ENCODE measurements at places on chromosomes 13 and 19.
A peak's percentile ranks its signal among the peaks of the same experiment; 100 is the strongest.

GRCh38 chr13:25375727-25376358, 4.1 kb downstream of the ATP8A2 start:
- no peak for DNase-seq

GRCh38 chr19:45063851-45064801, 12.2 kb downstream of the ZNF296 start:
- DNase-seq = no peak

DNA sequence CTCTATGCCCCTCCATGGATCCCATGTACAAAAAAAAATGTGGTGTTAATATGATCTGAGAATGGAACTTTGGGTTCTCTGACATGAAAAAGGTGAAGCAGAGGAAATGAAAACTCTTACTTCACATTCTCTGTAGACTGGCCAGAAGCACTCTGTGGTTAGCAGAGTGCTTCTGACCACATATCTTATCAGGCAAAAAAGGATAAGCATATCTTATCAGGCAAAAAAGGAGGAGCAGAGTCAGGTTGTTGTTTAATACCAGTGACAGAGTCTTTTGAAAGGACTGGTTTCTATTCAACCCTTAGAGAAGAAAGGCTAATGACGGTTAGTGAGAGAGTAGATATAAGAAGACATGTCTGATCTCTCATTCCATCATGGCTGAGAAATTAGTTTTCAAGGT, 1404.8 kb downstream of the SLITRK1 start:
- DNase-seq = no peak

DNA sequence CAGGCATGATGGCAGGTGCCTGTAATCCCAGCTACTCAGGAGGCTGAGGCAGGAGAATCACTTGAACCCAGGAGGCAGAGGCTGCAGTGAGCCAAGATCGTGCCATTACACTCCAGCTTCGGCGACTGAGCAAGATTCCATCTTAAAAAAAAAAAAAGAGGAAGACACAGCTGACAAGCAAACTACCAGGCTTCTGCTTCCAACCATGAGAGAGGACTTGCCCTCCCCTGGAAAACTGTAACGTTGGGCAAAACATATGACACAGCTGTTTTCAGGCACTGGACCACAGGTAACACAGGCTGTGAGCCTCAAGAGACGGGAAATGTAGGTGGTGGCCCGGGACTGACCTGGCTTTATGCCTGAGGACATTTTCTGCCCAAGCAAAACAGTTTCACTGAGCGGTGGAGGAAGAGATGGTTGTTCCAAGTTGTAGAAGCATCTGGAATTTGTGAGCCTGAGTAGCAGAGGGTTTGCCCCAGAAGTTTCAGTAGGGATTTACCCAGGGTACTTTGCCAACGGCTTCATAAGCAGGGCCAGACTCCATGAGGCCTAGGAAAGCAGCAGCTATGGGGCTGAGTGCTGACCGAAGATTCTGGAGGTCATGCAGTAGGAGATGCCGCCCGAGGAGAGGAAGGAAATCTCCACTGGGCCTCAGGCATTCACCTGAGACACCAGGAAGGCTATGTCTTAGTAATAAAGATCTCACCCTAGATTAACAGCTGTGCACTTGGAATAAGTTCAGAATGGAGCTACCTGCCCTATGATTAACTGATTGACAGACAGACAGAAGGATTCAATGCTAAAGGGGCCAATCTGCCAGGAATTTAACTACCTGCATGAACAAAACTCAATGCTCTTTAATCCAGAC, 88.0 kb downstream of the ABCC4 start:
- no peak for DNase-seq

DNA sequence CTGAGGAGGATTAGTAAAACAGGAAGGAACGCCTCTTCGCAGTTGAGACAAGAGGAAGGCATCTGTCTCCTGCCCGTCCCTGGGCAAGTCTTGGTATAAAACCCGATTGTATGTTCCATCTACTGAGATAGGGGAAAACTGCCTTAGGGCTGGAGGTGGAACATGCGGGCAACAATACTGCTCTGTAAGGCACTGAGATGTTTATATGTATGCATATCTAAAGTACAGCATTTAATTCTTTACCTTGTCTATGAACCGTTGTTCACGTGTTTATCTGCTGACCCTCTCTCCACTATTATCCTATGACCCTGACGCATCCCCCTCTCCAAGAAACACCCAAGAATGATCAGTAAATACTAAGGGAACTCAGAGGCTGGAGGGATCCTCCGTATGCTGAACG, 722 bp upstream of the TIMM50 start:
- no peak for DNase-seq

- DNase-seq = no peak
Observed at GRCh38 chr13:63463782-63464610, 2048.3 kb upstream of the PCDH20 start.

DNA sequence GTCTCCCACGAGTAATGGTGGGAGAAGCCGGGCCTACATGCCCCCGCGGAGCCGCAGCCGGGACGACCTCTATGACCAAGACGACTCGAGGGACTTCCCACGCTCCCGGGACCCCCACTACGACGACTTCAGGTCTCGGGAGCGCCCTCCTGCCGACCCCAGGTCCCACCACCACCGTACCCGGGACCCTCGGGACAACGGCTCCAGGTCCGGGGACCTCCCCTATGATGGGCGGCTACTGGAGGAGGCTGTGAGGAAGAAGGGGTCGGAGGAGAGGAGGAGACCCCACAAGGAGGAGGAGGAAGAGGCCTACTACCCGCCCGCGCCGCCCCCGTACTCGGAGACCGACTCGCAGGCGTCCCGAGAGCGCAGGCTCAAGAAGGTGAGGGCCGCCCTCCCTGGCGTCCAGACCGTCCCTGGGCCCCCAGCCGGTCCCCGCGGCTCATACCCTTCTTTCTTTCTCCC, 1.4 kb upstream of the USF2 start:
- DNase-seq = peak; percentile 57

DNA sequence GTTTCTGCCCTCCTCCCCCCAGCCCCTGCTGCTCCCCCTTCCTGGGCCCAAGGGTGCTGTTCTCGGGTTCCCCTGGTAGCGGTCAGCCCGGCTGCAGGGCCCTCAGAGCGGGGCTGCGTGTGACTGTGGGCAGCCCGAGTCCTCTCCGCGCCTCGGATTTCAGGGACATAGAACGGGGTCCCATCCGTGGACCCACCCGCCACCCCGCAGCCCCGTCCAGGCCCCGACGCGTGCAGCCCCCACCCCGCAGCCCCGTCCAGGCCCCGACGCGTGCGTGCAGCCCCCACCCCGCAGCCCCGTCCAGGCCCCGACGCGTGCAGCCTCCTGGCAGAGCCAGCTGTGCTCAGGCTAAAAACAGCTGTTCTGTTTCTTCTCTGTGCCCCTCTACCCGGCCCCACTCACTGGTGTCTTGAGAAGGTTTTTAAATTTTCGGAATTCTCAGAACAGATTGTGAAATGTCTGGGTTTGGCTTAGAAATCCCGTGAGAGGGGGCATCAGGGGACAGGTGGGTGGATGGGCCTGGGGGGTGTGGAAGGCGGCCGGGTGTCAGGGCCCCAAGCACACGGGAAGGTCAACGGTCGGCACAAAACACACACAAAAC, 5.5 kb upstream of the PRTN3 start:
- DNase-seq = no peak

- no peak for DNase-seq
Observed at GRCh38 chr19:58153386-58153785, 2.8 kb upstream of the ZNF329 start.

DNA sequence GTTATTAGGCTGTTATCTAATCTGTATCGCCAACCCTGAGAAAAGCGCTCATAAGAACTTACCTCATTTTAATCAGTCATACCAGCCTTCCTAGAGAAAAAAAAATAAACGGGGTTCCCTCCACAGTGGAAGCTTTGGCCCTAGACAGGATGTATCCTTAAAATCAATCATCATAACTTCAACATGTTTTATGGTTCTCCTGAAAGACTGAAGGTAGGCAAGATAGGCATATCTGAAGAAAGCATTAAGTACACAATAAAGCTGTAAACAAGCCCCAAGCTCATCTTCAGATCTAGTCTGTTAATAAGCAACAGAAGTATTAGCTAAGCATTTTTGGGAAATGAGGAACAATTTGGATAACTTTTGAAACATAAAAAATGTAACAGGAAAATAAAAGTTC, 18.7 kb upstream of the SERP2 start:
- DNase-seq = no peak

GRCh38 chr13:99129050-99129449, 71.6 kb upstream of the UBAC2 start:
- no peak for DNase-seq

GRCh38 chr19:7255119-7255518, 39.1 kb downstream of the INSR start:
- no peak for DNase-seq

DNA sequence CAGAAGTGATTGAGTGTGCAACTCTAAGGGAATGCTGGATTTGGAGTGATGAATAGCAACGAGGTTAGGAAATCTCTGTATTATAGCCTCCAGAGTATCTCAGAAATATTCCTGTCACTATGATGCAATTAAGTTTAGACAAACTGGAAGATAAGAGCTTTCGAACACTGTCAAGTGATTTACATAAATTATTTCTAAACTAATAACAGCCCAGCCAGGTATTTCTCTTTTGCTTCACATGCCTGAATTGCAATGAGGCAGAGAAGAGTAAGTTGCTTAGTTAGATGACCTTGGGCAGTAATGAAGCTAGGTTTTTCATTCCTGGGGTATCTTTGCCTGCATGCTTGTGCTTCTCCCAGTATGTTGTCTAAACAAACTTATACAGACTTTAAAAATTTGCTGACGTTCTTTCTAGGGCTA, 134.5 kb downstream of the LMO7 start:
- DNase-seq = no peak

DNA sequence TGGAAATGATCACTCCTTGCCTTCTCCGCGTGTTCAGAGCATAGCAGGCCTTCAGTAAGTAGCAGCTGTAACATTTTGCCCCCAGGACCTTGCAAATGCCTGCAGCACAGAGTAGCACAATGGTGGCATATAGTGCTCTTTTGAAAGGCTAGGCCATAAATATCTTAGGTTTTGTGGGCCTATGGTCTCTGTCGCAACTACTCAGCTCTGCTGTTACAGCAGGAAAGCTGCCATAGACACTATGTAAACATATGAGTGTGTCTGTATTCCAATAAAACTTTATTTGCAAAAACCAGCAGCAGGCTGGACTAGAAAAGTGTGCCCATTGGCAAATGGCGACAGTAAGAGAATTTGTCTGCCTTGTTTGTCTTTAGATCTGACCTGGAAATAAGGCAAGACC, 9.4 kb downstream of the ITPKC start:
- DNase-seq = no peak

- no peak for DNase-seq
Observed at GRCh38 chr13:71661921-71662320, 205.1 kb downstream of the DACH1 start.

GRCh38 chr13:76425935-76426334, 460.3 kb downstream of the KCTD12 start:
- DNase-seq = no peak

- DNase-seq = no peak
Observed at GRCh38 chr13:111521030-111521429, 200.6 kb downstream of the TEX29 start.

GRCh38 chr19:31312009-31312676, 37.1 kb downstream of the TSHZ3 start:
- DNase-seq = no peak

- no peak for DNase-seq
Observed at GRCh38 chr13:75569576-75569975, 20.0 kb downstream of the UCHL3 start.

DNA sequence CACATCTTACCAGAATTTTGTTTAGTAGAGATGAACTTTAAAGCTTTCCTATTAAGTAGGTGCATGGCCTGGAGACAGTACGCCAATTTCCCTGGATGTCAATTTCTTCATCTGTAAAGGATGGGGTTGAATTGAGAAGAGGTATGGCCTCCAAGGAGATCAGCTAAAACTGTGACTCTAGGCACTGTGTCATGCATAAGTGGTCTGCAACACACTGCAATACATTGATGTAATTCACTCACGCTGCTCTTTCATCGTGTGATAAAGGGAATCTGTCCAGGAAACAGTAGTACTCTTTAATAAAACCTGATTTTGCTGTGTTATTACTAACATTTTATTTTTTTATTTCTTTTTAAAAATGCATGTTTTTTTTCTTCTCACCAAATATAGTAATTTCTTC, 795.8 kb downstream of the DIAPH3 start:
- no peak for DNase-seq

GRCh38 chr19:2726904-2727639, 5.9 kb upstream of the DIRAS1 start:
- DNase-seq = no peak

- no peak for DNase-seq
Observed at GRCh38 chr13:102657630-102658029, 37.2 kb downstream of the METTL21C start.

DNA sequence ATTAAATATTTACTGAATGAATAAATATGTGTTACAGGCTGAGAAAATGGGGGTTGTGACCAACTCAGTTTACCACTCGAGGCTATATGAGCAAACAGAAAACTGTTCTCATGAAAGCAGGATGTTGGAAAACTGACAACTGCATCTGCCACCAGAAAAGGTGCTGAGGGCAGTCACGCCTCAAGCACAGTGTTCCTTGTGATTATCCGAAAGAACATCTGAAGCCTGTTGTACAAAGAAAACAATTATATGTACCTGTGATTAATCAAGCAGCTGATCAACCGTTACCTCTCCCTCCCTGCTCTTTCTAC, 6.2 kb upstream of the KLK13 start:
- DNase-seq = no peak

DNA sequence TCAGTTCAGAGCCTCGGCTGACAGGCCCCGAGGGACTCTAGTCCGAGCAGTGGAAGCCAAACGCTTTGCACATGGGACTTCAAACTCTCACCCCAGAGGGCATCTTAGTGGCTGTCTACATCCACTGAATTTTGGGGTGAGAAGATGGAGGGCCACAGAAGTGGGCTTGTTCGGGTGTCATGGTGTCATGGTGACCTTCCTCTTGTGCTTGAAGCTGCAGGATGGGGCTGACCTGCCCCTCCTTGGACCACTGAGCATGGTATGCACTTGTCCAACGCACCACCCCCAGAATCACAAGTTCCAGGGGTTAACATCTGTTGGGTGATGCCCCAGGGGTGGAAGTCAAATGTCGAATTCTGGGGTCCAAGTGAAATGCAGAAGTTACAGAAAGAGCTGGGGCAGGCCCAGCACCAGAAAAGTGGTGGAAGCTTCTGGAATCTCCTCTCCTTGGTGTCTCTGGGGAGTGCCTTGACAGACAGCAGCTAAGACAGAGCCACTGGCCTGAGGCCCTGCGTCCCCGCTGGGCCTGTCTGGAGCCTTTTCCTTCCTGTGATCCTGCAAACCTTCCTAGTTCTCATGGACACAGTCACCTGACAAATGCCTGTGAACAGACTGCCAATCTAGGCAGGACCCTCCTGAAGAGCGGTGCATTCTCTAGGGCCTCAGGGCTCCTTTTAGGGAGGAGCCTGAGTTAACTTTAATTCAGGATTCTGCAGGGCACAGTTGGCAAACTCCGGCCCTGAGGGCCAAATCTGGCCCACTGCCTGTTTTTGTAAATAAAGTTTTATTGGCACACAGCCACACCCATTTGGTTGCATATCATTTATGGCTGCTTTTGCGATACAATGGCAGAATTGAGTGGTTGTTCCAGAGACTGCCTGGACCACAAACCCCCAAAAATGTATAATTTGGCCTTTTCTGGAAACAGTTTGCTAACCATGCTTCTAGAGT, 65.1 kb upstream of the RANBP3 start:
- DNase-seq = no peak

GRCh38 chr19:58021541-58022282, 12.1 kb upstream of the ZSCAN1 start:
- DNase-seq = no peak
